ENCODE measurements at places on chromosomes 12 and 14.

DNA sequence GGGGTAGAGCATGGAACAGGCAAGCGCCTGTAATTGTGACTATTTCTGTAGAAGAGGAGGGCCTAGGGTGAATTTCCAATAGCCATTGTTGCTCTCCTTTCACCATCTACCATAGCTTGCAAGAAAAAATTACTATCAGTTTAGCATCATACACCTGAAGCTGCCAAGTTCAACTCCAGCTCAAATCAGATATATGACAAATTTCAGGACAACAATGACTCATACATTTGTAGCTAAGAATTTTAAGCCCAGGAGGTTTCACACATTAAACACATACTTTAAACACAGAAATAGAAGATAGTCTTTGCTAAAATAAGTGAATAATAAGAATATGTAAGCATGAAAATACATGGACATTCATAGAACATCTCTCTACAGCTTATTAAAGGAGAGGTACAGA lies 17.6 kb upstream of the G2E3 start:
- DNase-seq: no peak

DNA sequence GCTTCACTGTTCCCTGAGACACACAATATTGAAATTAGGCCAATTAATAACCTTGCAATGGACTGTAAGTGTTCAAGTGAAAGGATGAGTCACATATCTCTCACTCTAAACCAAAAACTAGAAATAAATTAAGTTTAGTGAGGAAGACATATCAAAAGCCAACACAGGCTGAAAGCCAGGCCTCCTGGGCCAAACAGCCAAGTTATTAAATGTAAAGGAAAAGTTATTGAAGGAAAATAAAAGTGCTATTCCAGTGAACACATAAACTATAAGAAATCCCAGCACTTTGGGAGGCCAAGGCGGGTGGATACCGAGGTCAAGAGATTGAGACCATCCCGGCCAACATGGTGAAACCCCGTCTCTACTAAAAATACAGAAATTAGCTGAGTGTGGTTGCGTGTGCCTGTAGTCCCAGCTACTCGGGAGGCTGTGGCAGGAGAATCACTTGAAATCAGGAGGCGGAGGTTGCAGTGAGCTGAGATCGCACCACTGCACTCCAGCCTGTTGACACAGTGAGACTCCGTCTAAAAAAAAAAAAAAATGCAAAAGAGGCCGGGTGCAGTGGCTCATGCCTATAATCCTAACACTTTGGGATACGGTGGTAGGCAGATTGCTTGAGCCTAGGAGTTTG lies 10.4 kb upstream of the HEATR5A start:
- no peak for DNase-seq

GRCh38 chr12:113108308-113108707 lies 27.3 kb downstream of the RASAL1 start:
- DNase-seq: no peak

DNA sequence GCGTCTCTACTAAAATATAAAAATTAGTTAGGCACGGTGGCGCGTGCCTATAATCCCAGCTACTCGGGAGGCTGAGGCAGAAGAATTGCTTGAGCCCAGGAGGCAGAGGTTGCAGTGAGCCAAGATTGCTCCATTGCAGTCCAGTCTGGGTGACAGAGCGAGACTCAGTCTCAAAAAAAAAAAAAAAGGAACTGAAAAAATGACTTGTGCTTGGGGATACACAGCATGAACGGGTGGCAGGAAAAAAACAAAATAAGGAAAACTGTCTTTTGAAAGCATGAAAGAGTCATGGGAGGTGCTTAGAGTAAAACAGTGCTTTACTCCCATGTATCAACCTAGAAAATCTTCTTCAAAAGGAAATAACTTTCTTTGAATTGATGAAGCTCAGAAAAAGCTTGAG lies 80.8 kb downstream of the TMTC1 start:
- DNase-seq: no peak

DNA sequence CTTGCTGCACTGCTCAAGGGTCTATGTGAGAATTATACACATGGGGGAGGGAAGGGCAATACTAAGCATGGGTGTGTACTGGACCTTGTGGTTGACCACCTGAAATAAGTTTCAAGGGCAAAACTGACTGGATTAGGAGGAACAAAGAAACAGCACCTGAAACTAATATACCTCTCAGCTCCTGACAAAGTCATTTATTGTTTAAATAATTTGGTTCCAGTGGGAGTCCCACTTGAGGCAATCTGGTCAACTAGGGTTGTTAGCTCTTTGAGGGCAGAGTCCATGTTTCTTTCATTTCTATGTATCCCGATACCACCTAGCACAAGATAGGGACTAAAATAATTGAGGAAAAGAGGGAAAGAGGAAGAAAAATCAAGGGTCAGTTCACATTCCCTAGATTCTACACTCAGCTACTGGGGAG lies 45.5 kb downstream of the STXBP6 start:
- no peak for DNase-seq

DNA sequence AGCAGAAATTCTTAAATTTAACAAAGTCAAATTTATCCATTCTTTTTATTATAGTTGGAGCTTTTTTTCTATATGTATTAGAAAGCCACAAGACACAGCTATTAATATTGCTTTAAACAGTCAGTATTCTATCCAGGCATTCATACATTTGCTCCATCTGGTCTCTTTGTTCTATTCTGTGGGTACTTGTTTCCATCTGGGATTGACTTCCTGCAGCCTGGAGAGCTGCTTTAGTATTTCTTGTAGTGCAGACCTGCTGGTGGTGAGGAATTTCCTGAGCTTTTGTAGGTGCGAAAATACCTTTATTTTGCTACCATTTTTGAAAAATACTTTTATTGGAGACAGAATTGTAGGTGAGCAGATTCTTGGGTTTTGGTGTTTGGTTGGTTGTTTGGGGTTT lies 29.0 kb downstream of the CCDC60 start:
- no peak for DNase-seq

DNA sequence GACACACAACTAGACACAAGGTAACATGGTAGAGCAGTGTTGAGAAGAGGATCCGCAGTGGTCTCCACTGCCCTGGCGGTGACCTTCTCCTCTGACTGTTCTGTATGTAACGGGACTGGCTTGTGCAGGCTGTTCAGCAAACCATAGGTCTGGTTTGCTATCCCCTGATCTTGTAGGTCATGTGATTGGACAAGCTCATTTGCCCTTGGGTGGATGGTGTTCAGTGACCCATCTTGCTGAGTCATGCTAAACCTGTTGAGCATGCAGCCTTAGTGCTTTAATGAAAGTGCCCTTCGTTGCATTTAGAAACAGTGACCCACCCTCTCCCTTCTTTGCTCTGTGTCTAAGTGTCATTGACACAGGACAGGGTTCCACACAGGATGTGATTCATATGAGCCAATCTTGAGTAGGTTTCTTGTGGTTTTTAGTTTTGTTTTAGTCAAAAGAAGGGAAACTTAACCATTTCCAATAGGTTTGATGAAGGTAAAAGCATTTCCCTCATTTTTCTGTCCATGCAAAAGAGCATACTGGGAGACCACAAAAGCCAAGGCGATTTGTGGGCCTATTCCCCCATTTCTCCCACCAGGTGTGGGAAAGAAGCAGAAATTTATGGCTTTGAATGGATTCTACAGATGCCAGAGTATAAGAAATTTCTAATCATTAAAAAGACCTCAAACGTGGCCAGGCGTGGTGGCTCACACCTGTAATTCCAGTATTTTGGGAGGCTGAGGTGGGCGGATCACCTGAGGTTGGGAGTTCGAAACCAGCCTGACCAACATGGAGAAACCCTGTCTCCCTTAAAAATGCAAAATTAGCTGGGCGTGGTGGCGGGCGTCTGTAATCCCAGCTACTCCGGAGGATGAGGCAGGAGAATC lies 32.6 kb upstream of the HIF1A start:
- peak; percentile 25 for DNase-seq

GRCh38 chr14:103421556-103421955 lies 36.3 kb downstream of the MARK3 start:
- no peak for DNase-seq

- no peak for DNase-seq
These were observed 11.5 kb downstream of the TBC1D30 start for GRCh38 chr12:64835901-64836300.

DNA sequence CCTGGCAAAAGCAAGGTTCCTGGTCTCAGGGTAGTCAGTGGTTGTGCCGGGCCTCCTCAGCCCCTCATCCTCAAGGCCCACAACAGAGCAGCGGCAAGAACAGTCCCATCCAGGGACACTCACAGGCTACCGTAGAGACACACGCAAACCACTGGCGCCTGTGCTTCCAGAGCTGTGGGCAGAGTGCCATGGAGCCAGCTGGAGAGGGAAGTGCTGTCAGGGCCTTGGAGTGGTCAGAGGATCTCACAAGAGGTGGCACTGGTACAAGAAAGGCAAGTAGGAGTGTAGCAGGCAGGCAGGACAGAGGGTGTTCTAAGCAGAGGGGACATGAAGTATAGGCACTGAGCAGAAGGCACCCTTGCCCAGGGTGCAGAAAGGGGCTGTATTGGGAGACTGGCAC lies 34.6 kb downstream of the ANKRD9 start:
- no peak for DNase-seq

DNA sequence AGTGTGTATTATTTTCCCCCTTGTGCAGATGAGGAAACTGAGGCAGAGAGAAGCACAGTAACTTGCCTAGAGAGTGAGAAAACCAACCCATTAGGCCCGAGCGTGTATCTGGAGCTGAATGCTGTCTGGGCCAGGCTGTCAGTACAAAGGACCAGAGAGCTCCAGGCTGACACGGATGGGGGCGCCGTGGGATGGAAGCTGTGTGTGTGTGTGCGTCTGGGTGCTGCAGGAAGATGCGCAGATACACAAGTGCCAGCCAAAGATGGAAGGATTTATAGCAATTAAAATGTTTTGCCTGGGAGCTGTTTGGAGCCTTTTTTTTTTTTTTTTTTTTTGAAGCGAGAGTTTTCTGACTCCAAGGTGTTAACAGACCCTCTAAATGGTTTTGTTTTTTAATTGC lies 53.7 kb upstream of the GPATCH2L start:
- no peak for DNase-seq

GRCh38 chr12:50771409-50771808 lies 7.5 kb downstream of the ATF1 start:
- DNase-seq: no peak

- no peak for DNase-seq
These were observed 320.8 kb downstream of the MED13L start for GRCh38 chr12:115956659-115957058.

DNA sequence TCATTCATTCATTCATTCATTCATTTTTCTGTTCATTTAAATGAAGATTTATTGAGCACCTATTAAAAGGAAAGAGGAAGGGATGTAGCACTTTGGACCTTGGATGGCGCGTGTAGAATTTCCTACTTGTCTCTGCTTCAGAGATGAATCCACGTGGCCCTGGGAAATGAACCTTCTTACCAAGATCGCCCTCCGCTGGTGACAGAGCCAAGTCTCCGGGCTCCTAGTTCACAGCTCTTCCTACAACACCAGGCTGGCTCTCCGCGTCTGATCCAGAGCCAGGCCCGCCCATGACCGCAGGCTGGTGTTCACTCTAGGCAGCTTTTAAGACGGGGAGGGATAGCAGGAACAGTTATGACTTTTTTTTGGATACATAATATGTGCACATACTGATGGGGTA lies 70.9 kb upstream of the PIWIL1 start:
- no peak for DNase-seq

- no peak for DNase-seq
These were observed 105.9 kb upstream of the ETV6 start for GRCh38 chr12:11543457-11544158.

GRCh38 chr12:31297572-31298514 lies 28.1 kb downstream of the SINHCAF start:
- DNase-seq: no peak

DNA sequence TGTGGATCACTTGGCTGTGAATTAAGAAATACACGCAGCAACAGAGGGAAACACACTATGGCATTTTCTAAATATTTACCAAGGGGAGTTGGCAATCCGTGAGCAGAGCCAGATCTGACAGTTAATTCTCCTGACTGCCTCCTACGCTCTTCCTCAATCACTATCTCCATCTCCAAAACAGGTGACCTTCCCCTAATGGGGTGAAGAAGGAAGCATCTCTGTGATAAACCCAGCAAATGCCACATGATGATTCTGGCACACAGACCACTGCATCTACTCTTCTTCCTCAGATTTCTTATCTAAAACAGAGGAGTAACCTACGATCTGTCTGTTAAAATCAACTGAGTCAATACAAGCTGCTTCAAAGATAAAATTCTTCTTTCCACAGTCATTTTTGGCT lies 4.4 kb downstream of the SPTB start:
- DNase-seq: no peak

GRCh38 chr14:74245292-74245691 lies 6.0 kb downstream of the VSX2 start:
- no peak for DNase-seq

GRCh38 chr12:115207216-115207915 lies 523.4 kb upstream of the TBX3 start:
- no peak for DNase-seq

DNA sequence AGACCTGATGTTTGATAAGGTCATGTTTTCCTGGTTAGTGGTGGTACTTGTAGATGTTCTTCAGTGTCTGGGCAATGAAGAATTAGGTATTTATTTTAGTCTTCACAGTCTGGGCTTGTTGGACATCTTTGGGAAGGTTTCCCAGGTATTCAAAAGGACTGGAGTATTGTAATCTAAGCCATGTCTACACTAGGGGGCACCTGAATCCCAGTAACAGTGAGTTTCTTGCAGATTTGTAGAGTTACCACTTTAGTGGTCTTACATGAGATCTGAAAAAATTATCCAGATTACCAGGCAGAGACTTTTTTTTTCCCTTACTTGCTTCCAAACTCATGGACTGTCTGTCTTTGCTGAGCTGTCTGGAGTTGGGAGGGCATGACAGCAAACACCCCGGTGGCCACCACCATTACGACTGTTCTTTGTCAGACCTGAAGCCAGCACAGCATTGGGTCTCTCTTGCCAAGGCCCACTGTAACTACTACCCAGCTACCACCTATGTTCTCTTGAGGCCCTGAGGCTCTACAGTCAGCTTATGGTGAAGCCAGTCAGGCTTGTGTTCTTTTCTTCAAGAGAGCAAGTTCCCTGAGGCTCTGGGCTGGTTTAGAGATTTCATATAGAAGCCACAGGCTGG lies 820.7 kb upstream of the FBXO33 start:
- no peak for DNase-seq

DNA sequence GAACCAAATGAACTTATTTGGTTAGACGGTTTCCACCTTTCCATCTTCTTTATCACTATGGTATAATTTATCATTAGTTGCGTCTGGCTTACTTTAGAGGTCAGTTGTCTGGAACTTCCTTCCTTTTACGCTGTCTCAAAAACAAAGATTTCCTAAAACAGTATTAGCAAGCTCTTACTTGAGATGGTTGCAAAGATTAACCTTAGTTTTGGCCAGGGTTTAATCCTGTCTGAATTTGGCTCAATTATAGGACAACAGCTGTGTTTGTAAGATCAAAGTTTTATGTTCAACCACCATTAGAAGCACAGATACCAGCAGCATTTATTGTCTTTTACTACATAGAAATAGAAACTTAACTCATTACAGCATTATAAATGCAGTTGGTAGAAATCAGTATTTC lies 7.9 kb upstream of the WASHC3 start:
- DNase-seq: no peak

DNA sequence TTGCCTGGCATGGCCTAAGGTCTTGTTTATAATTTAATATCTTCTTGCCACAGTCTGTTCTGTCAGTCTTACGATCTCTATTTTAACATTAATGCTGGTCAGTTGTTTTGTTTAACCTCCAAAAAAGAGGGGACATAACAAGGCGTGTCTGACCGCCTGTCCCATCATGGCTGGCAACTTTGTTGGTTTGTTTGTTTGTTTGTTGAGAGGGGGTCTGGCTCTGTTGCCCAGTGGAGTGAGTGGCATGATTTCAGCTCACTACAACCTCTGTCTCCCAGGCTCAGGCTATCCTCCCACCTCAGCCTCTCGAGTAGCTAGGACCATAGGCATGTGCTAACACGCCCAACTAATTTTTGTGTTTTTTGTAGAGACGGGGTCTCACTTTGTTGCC lies 36.1 kb upstream of the ITPR2 start:
- no peak for DNase-seq

Data from activated CD8-positive, alpha-beta memory T cell treated with anti-CD3 and anti-CD28 coated beads for 48 hours (primary cell).